ENCODE measurements at places on chromosomes 13 and 19.

DNA sequence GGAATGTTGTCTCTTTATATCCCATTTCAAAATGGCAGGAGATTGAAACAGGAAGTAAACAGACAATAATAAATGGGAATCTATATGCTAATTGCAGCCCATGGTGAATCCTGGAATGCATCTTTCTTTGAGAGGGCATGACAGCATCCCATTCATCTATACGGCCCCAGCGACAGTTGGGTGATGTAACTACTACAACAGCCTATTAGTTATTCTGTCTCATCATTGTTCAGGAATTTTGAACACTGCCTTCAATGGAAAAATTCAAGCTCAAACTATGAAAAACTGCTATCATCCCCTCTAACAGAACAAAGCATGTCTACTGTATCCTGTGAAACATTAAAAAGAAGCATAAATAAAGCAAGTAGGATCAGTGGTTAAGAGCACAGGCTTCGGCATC is 262.1 kb downstream of the DCT start:
- no peak for DNase-seq

DNA sequence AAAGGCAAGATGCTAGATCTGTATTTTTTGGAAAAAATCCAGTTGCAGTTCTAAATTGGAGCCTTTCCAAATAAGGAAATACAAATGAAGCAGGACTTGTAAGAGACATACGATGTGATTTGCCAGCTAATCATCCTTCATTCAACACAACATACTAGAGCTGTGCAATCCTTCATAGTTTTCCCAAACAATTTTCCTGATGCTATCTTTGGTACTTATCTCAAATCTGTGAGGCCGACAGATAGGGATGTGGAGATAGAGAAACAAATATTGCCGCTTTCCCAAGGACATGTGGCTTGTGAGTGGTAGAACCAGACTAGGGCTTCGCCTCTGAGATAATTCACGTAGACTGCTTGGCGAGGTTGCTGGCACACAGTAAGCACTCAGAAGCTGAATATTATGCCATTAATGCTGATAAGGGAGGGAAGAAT is 176.6 kb downstream of the LMO7 start:
- no peak for DNase-seq

GRCh38 chr19:16649734-16650133 is 10.2 kb downstream of the SMIM7 start:
- DNase-seq = no peak

GRCh38 chr19:41303954-41304353 is 6.0 kb upstream of the CCDC97 start:
- no peak for DNase-seq

- DNase-seq = no peak
Observed at GRCh38 chr19:3041761-3042620, 12.9 kb upstream of the TLE2 start.

DNA sequence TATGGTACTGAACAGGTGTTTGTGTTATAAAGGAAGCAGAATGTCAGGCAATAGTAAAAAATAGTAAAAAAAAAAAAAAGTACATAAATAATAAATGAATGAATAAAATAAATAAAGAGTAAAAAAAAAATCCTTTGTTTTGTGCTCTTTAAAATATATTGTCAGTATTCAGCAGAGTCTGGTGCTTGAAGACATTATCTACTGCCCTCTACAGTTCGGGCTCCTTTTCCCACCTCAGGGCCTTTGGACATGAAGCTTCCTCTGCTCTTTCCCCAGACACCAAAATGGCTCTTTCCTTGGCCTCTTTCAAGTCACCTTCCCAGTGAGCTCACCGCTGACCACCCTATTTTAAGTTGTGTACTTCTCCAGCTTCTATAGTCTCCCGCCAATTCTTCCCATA is 137.5 kb downstream of the TNFRSF19 start:
- DNase-seq = no peak

- no peak for DNase-seq
Observed at GRCh38 chr13:106498158-106498557, 37.3 kb downstream of the EFNB2 start.

DNA sequence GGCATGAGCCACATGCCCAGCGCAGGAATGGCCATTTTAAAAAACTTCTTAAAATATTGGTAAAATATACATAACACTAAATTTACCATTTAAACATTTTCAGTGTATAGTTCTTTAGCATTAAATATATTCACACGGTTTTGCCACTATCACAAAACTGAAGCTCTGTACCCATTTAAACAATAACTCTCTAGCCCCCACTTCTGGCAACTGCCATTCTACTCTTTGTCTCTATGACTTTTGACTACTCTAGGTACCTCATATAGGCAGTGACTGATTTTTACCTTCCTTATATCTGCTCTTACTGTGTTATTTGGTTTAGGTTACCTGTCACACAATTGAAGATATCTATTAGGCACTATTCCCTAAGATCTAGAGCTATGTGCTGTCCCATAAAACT is 2.3 kb upstream of the KBTBD7 start:
- DNase-seq = no peak

- DNase-seq = no peak
Observed at GRCh38 chr13:29452773-29453616, 142.5 kb downstream of the SLC7A1 start.

- DNase-seq = no peak
Observed at GRCh38 chr13:39945226-39945625, 289.8 kb downstream of the COG6 start.

- DNase-seq = no peak
Observed at GRCh38 chr19:2334426-2334825, 5.9 kb downstream of the SPPL2B start.

DNA sequence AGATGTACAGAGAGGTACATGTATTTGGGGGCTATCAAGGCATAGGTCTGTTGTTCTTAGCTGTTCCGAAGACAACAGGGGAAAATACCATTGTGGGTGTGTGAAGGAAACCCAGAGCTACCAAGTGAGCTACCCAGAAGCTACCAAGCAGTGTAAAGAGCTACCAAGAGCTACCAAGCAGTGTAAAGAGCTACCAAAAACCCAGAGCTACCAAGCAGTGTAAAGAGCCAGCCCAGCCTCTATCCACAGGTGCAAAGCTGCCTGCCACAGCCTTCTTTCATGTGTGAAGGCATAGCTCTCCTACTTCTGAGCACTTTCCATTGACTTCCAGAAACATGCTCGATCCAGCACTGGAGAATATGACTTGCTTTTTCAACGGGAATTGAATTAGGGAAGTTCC is 145.7 kb downstream of the AKAP11 start:
- no peak for DNase-seq

DNA sequence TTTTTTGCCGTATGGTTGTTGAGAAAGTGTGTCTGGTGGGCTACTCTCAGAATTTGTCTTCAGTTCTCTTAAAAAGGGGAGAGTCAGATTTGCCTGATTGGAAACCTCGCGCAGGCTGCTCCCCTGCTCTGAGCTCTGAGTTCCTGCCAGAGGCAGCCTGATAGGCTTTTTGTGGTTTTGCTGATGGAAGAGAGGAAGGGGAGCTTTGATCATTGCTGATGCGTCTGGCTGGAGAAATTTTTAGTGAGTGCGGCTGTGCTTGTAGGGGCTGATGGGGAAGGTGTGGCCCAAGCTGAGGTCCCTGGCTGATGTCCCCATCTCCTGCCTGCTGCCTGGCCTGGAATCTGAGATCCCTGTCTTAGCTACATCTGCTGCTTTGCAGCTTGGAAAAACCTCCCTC is 2.8 kb downstream of the CHST8 start:
- no peak for DNase-seq
